ENCODE measurements at places on chromosomes 11 and 22.

DNA sequence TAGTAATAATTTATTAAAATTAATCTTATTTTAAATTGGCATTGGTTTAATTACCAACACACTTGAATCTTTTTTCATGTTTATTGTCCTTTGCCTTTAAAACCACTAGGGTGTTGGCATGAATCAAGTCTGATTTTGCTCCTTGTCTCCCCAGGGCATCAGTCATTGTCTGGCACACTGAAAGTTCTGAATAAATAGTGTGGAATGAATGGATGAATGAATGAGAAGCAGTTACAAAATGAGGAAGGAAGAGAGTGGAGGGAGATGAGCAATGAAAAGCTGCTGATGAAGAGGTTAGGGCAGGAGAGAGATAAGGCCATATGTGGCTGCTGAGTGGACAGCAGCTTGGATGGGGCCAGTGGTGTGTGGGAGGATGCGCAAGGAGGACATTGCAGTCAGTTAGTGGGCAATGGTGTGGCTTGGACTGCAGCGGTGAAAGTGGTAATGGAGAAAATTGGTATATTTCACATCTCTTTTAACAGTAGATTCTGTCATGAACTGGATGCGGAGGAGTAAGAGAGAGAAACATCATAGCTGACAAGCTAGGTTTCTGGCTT lies 132.0 kb downstream of the SPON1 start:
- no peak for DNase-seq

DNA sequence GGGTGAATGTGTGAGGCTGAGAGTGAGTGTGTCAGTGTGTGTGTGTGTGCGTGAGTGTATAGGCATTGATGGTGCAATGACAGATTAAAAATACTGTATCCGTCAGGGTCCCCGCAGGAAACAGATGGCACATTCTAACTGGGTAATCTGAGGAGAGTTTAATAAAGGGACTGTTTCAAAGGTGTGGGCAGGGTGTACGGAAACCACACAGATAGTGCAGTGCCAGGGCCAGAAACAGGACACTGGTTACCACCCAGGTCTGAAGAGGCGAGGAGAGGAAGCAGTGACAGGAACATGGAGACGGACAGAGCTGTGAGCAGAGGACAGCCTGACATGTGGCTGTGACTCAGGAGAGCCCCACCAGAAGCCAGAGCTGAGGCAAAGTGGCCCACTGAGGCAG lies 16.5 kb downstream of the P2RX3 start:
- DNase-seq, result no peak

GRCh38 chr11:1152316-1153104 lies 5.2 kb upstream of the MUC5AC start:
- DNase-seq, result no peak

GRCh38 chr22:17214416-17215043 lies 4.7 kb downstream of the ADA2 start:
- no peak for DNase-seq

DNA sequence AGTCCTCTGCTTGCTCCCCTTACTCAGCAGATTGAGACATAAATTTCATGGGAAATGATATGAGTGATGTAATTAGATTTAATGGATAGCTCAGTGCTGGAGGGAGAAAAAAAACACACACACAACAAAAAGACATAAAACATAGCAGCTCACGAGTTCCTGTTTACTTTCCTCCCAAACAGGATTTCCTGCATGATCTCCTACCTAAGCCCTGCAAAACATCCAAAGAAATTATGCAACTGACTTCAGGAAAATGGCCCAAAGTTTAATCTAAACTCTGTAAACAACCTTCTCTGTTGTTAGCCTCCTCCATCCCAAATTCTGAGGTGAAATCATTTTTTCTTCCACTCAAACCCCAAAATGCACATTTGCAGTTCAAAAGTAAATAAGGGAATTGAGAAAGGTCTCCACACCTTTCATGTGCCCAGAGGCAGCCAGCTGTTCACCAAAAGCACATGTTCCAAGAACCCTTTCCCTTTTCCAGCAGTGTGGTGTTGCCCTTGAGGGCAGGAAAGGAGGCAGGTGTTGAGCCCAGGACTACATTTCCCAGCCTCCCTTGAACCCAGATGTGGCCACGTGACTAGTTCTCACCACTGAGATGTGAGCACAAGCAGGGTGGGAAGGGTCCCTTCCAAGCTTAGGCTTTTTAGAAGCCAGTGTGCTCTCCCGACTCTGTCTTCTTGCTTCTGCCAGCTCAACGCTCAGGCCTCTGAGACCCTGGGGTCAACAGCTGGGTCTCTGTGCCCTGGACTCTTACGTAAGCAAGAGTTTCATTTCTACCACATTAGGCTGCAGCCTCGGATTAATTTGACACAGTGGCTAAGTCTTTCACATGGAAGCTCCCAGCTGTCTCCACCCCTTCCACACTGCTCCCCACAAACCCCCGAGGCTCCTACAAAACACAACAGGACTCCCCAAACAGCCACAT lies 301.2 kb downstream of the CTTN start:
- no peak for DNase-seq

DNA sequence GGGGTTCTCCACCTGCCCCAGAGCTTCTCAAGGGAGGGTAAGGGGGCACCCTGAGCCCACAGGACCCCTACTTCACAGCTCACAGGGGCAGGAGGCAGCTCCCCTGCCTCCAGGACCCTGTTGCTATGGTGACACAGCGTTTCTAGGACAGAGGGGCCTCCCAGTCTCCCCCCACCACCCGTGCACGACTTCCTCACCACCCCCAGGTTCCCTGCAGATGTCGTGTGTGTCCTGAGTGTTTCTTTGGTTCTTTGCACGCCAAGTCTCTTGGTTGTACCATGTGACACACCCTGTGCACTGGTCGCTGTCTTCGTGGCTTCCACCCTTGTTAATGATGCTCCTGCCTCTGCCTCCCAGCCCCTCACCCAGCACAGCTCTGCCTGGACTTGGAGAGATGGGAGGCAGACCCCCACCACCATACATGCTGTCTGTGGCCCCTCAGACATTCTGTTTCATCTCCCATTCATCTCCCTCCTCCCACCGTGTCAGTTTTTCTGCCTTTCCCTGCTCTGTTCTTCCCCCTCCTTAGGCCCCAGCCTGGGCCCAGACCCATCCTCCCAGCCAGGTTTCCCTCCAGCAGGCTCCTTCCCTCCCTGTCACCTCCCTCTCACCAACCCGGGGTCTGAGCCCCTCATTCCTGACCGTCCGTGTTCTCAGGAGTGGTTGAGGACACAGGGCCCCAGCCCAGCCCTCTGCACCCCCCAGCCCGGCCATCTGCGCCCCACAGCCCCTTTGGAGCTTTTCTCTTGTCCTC lies 24.5 kb upstream of the RAB1B start:
- DNase-seq, result no peak

GRCh38 chr11:69390561-69390960 lies 90.9 kb upstream of the LINC01488 start:
- no peak for DNase-seq

DNA sequence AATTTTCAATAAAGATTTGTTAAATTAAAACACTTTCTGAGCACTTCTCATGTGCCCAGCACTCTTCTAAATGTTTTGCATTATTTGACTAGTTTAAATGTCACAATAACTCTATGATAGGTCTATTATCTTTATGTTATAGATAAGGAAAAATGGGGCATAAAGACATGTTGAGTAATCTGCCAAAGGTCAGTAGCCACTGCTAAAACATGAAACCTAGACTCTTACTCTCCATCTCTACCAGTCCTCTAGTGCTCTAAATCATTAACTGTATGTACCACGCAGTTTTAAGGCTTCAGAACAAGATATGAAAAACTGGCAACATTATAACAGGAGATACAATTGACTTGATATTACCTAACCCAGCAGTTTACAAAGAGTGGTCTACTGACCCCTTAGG lies 6.9 kb downstream of the RAB6A start:
- no peak for DNase-seq

DNA sequence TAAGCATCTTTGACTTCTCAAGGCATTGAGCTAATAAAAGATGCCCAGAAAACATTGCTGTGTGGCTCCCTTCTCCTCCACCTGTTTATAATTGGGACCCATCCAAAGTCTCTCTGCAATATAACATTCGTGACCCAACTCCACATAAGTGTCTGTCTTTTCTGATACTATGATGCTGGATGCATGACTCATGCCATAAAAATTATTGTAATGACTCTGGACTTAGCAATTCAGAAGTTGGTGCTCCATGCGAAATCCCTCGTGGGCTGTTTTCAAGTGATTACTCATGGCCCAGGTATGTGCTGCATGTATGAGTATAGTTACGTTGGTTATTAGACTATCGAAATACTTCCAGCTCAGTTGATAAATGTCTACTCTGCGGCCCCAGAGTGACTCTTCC lies 11.7 kb downstream of the FJX1 start:
- DNase-seq, result no peak

- no peak for DNase-seq
These were observed 15.8 kb upstream of the SIK2 start for GRCh38 chr11:111586388-111586831.

DNA sequence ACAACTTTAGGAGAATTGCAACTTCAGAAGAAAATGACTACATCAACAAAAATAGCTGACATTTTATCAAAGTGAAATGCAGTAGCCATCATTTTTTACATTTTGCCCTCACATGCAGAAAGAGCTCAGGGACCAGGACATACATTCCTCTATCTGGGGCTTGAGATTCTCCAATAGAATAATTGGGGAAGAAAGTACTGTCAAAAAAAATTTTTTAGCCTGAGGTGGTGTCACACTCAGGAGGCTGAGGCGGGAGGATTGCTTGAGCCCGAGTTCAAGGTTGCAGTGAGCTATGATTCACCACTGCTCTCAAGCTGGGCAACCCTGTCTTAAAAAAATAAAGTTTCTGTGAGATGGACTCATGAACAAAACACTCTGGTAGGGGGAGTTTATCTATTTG lies 32.2 kb upstream of the DEPDC7 start:
- DNase-seq, result no peak

- DNase-seq, result no peak
These were observed 2.9 kb downstream of the CSNK1E start for GRCh38 chr22:38314051-38314932.

GRCh38 chr11:102626676-102627075 lies 1.5 kb upstream of the MMP20 start:
- no peak for DNase-seq

DNA sequence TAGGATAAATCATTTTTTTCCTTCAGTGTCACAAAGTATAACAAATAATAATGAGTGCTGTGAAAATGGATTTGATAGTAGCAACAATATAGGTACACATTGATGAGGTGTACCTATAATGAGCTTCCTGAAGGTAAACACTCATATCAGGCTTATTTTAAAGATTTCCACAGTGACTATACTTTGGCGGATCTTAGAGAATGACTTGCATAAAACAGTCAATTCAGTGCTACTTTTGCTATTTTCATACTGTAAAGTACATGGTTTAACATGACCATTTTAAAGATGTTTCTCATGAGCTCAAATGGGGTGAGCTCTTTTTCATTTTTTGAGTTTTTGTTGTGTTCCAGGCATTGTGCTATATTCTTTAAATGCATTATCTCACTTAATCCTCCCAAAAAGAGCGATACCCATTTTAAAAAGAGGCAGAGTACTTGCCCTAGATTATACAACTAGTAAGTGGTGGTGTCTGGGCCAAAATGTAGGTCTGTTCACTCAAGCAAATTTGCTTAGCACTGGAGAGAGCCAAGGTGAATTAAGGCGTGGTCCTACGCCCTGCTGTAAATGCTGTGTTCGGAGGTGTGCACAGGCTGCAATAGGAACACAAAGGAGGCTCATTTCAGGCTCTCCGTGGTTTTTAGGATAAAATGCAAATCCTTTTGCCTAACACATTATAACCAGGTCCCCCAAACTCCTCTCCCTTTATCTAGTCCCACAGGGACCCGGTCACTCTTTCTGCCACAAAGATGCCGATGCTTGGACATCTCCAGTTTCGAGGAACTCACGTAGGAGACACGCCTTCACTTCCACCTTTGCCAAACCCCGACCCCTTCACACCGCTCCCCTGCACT lies 617 bp upstream of the ALKBH3 start:
- DNase-seq, result no peak

DNA sequence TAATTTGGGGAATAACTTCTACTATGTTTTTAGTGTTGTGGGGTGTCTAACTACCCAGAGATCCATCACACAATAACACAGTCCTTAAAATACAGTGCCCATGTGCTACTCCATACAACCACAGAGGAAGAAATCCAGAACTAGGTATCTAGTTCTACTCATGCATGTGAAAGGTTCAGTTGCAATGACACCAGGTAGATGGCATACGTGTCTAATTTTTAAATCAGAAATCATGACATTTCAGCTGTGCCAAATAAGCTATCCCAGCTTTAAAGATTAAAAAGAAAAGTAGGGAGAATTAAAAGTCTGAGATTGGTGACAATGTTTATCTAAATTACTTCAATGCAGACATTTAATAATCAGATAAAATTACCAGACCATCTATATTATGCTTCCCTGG lies 122.2 kb downstream of the CD44 start:
- DNase-seq, result no peak

DNA sequence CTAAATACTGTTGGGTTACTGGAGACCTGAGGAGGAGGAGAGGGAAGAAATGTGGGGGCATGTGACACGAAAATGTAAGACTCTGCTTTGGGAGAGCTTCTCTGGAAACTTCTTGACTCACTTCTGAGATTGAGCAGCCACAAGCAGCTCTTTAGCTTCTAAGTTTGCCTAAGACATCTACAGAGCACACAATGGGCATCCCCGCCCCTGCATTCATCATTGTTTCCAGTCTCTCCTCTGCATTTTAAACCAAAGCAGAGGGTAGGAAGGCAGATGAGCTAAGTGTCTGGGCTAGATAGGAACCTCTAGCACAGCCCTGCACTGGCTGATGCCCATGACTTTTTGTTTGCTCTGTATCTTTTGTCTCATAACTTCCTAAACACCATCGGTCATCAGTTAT lies 2.1 kb upstream of the OR52D1 start:
- no peak for DNase-seq

DNA sequence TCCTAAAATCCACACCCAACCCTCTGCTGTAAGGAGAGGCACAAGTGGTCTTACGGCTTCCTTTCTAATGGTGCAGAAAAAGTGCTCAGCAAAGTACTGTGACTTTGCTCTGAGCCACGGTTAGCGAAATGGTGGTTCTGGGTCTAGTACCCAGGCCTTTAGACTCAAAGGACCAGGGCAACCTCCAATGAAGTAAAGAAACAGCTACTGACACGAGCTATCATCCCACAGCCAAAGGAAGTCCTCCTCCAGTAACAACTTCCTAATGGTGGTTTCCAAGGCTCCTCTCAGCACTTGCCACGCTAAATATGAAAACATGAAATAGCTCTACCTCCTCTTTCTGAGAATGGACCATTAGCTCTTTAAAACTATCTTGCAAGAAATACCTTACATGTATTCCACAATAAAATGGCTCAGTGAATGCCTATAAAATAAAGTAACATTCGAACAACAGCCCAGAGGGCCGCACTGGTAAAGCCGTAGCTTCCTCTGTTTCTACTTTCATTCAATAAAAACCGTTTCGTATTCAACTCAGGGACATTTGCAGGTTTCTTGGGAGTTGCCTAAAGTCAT lies 122.4 kb downstream of the ETS1 start:
- no peak for DNase-seq

DNA sequence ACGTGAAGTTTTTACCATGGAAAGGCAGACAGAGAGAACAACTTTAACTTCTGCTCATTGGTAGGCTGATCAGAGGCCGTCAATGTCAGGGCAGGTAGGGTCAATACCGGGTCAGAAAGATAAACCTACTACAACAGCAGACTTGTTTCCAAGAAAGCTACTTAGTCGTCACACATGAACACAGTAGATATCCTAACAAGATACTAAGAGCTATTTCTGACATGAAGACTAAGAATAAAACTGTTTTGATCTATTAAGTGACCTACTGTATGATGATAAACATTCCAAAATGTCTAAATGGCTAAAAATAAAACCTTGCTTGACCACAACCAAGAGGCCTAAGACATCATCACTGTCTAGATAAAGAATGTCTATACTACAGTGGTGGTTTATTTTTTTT lies 231.3 kb downstream of the CADM1 start:
- DNase-seq, result no peak

Measured in CD4-positive, alpha-beta T cell treated with Interferon gamma for 1 hour (primary cell).